Pulmonary artery endothelial cell (primary cell): ENCODE measurements at places on chromosomes 1 and 21.
A peak's percentile ranks its signal among the peaks of the same experiment; 100 is the strongest.

DNA sequence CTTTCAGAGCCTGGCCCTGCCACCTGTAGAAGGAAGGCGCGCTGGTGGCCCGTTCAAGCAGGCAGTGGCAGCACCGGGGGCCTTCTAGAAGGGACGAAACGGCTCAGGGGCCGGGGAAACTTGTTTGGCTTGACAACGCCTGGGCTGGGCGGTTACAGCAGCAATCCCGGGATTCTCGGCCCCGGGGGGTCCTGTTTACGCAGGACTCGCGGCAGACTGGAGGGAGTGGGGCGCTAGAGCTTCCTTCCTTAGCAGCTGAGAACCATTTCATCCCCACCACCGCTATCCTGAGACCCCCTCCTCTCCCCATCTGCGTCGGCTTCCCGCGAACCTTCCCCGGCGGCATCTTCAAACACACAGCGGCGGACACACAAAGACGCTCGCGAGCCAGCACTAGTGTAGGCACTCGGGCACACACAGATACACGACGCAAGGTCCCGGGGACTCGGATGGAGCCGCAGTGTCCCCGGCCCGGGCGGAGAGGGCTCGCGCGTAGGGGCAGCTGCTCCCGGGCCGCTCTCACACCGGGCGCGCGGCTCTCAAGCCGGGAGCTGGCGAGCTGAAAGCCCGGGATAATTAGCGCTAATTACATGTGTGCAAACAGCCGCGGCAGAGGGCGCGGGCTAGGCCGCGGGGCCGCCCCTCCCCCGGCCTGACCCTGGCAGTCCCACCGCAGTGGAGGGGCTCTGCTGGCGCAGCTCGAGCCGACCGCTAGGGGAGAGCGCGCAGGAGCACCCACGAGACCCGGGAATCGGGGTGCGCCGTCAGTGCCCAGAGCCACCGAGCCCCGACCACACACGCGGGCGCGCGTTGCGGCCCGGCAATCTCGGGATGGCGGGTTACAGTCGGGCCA is 271.4 kb downstream of the FOXD2 start:
- DNase-seq = no peak

DNA sequence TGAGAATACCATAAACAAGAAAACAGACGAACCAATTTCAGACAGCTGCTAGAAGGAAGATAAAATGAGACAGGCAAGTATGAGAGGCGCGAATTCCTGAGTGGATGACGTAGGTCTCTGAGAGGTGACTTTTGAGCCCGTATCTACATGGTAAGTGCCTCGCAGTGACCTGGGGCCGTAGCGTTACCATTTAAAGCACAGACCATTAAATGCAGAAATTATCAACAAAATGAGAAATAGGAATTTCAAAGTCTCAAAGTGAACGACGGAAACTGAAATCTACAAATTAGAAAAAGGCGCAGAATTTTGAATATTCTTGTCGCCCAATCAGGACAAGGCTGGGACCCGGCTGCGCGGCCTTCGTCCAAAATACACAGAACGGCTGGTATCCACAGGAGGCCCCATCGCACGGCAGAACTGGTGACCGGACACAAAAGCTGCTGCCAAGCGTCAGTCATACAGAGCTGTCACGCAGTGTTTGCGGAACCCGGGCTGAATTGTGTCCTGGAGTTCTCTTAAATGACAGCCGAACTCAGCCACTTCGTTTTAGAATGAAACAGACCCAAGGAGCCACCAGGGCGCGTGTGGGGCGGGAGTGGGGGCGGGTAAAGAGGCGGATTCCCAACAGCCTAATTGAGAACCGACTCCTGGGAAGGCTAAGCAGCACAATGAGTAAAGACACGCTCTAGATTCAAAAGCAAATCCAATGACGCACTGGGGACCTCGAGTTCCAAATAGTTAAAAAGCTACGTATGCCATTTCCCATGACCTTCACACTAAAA is 13.8 kb upstream of the BOLA1 start:
- peak; percentile 35 for DNase-seq

GRCh38 chr1:178723546-178723945 is 1.5 kb upstream of the RALGPS2 start:
- peak; percentile 54 for DNase-seq

- DNase-seq = no peak
These were observed 148.9 kb upstream of the IGSF21 start for GRCh38 chr1:17958704-17959103.

- DNase-seq = no peak
These were observed 5.8 kb upstream of the AJAP1 start for GRCh38 chr1:4648657-4649056.

GRCh38 chr21:31236528-31236927 is 107.5 kb downstream of the TIAM1 start:
- DNase-seq = no peak

DNA sequence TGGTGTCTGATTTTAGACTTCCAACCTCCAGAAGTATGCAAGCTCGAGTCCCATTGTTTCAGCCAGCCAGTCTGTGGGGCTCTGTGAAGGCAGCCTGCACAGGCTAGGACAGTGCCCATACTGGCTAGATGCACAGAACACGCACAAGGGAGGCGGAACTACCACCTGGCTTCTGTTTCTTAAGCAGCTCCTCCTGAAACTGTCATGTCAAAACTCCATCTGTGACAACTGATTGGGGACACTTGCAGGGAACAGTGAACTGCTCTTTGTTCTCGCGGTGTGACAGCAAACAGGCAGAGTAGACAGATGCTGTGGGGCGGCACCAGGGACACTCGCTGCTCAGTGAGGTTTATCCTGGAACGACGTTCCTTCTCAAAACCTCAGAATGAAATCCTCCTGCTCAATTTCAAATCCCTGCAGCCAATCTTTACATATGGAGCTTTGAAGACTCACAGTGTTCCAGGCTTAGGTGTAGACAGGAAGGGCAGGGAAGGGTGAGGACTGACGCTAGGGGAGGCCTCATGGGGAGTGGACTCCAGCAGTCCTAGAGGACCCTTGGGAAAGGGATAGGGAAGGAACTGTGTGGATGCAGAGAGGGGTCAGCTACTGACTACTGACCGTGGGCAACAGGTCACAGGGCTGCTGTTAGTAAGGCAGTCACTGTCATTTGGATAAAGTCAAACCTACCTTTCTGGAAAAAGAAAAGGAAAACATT is 73.8 kb downstream of the ERG start:
- DNase-seq = no peak

DNA sequence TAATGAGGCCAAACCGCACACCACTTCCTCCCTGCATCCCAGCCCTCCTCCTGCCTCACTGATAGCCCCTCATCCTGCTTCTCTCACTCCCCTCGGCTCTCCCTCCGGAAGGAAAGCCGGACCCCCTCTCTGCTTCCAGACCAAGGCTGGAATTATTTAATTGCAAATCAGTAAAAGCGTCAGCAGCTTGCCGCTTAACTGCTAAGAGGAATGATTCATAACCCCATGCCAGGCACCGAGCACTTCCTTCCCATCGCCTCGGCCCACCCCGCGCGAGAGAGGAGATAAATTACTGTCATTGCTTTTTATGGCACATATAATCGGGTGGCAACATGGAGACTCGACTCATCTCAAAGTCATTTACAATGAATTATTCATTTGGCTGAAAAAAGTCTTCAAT is 77.3 kb downstream of the UBIAD1 start:
- no peak for DNase-seq

DNA sequence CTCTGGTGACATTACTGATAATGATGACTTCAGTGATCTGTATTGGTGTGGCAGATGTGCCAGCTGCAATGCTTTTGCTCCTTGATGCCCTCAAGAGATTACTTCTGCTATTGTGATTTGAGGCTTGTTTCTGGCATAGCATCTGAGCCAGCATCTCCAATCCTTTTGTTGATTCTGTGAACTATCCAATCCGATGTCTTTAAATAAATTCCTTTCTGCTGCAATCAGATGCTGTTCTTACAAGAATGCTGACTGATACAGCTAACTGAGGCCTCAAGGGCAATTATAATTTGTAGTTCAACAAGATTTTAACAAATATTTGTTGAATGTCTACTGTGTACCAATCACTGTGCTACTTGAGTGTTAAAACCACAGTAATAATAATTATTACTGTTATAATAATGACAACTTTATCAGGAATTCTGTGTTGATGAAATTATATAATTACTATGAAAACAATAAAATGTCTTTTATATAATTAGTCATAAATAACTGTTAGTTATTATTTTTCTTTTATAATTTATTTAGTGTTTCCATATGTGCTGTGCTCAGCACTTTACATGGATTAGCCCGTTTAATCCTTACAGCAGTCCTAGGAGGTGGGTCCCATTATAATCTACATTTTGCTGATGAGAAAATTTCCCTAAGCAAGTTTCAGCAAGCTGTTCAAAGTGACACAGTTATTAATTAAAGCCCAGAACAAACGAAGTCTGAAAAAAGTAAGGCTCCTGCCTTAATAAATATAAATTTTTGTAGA is 308.2 kb downstream of the BRINP3 start:
- no peak for DNase-seq

GRCh38 chr1:94683886-94684285 is 136.3 kb upstream of the SLC44A3 start:
- no peak for DNase-seq

DNA sequence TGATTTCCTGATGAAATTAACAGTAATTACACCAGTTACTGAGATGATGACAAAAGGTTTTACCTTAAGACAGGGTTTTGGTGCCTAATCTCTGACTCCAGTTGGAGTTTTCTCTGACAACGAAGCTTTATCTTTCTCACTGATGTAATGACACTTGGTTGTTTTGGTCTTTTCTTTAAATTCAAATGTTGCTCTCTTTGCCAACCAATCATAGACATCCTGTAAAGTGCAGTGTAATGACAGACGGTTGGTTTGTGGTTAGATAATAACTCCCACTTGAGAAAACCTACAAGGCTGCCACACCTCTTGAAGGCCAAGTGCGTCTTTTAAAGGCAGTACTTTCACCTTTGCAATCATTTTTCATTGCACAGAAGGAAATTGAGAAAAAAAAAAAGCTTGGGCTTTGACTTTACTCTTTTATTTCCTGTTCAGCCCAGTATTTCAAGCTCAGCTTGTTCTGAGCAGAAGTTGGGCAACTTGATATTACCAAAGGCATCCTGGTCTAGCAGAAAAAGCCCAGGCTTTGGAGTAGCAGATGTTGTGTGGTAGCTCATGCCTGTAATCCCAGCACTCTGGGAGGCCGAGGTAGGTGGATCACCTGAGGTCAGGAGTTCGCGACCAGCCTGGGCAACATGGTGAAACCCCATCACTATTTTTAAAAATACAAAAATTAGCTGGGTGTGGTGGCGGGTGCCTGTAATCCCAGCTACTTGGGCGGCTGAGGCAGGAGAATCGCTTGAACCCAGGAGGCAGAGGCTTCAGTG is 14.9 kb downstream of the PDIK1L start:
- no peak for DNase-seq

DNA sequence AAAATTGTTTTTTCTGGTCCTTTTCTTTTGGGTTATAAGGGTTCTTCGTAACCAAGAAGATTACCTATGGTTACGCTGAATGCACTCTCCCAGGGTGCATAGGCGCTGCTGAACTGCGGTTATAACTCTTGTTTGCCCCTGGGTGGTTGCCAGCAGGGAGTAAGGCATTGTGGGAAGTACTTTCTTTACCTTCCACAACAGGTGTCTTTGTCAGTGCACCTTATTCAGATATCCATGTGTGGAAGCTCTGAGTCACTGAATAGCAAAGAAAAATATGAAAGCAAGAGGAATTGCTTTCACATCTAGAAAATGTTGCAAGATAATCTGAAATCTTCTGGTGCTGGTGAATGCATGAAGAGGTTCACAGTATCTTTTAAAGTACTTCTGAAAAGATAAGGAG is 124.4 kb upstream of the CACYBP start:
- no peak for DNase-seq

GRCh38 chr1:87024936-87025540 is 110.6 kb downstream of the HS2ST1 start:
- no peak for DNase-seq

GRCh38 chr1:52127181-52128180 is 14.4 kb upstream of the ZFYVE9 start:
- peak; percentile 41 for DNase-seq

DNA sequence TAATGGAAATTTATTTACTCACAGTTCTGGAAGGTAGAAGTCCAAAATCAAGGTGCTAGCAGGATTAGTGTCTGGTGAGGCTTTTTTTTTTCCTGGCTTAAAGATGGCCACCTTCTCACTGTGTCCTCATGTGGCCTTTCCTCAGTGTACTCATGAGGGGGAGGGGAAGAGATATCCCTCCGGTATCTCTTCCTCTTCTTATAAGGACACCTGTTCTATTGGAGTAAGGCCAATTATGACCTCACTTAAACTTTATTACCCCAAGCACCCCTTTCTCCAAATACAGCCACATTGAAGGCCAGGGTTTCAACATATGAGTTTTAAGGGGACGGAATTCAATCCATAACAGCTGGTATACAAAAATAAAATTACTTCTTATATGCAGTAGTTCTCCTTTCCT is 203.7 kb upstream of the C1orf87 start:
- DNase-seq = no peak

- DNase-seq = no peak
These were observed 41.2 kb upstream of the ROR1 start for GRCh38 chr1:63732666-63733065.

- DNase-seq = no peak
These were observed 95.2 kb downstream of the CAMK2N1 start for GRCh38 chr1:20390589-20391331.

DNA sequence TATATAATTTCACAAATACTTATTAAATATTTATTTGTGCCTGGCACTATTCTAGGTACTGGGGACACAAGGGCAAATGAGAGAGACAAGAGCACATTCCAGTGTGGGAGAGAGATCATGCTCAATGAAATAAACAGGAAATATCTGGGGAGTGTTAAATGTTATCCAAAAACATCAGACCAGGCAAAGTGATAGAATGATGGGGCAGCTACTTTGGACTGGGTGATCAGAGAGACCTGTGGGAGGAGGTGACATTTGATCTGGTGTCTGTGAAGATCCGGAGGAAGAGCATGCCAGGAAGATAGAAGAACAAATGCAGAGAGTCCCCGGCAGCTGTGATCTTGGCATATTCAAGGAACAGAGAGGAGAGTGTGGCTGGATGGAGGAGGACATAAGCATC is 27.5 kb upstream of the GNG12 start:
- DNase-seq = no peak
